ENCODE measurements at places on chromosomes 3 and 15.

GRCh38 chr15:69577397-69577796 lies 124.8 kb downstream of the RPLP1 start:
- DNase-seq: no peak

DNA sequence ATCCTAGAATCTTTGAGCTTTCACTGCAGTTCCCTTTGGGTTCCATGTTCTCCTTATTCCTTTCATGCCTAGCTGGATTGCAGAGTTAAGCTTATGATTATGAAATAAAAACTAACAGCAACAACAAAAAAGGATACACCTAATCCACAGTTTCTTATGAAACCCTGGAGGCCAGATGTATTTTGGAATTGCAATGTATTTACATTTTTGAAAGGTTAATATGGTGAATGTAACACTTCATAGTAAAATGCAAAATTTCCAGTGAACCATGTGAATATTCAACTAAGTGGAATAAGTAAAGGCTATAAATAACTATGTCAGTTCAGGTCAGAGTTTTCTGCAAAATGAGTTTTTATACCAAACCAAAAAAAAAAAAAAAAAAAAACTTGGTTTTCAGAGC lies 65.8 kb upstream of the FLNB start:
- DNase-seq: no peak

DNA sequence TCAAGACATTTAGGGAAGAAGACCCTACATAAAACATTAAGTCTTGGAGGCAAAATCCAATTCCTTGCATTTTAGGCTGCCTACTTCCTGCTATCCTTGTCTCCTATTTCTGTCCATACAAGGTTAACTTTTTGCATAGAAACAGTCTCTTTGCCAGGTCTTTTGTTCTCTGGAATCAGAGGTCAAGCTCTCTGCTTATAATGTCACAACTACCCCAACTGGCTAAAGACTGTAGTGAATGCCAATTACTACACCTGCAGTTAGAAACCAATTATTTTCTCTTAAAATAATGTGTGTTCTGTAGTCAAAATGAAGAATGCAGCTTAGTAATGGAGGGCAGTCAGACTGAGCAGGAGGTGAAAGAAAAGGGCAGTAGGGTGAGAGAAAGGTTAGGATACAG lies 856.2 kb downstream of the TUSC7 start:
- DNase-seq: no peak

DNA sequence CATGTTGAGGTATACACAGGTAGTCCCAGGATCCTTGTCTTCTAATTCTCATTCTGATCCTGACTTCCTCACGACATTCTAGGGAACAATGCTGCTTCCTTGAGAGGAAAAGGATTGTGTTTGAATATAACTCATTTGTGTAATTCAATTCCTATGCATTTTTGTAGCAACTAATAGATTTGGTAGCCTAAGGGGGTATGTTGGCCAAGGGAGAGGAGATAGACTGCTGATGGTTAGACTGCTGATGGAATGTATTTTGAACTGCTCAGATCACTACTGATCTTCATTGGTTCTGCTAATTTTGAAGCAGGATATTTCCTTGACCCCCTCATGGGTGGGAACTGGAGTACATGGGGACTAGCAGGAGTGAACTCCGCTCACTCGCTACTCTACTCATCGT lies 39.7 kb downstream of the RAD54L2 start:
- no peak for DNase-seq

- DNase-seq: no peak
These were observed 908.6 kb downstream of the NTRK3 start for GRCh38 chr15:87347806-87348515.

- DNase-seq: no peak
These were observed 417.0 kb upstream of the TPM1 start for GRCh38 chr15:62625429-62626033.

Measured in pulmonary artery endothelial cell (primary cell).